M059J (cell line): ENCODE measurements at places on chromosomes 13 and 19. TPM values are rescaled to one million over a fixed set of nuclear protein-coding genes. Genes with fewer than 3 reads are reported as not detected.

- DNase-seq = no peak
Observed at GRCh38 chr19:52274191-52274590, 4.8 kb downstream of the ZNF766 start.

- DNase-seq = no peak
Observed at GRCh38 chr19:6150289-6150688, 14.8 kb downstream of the ACSBG2 start.

GRCh38 chr19:14525729-14526128 lies 3.7 kb upstream of the TECR start:
- no peak for DNase-seq

- no peak for DNase-seq
Observed at GRCh38 chr19:41341669-41342490, 11.8 kb downstream of the TGFB1 start.

GRCh38 chr13:65188721-65189120 lies 2041.4 kb downstream of the PCDH9 start:
- DNase-seq = no peak

DNA sequence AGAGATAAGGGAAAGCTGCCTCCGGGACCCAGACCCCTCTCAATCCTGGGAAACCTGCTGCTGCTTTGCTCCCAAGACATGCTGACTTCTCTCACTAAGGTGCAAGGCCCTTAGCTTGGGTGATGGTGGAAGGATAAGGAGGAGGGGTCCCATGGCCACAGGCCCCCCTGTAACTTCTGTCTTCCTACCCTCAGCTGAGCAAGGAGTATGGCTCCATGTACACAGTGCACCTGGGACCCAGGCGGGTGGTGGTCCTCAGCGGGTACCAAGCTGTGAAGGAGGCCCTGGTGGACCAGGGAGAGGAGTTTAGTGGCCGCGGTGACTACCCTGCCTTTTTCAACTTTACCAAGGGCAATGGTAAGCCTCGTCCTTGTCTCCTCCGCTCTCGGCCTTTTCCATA lies 2.0 kb downstream of the CYP2F1 start:
- DNase-seq = no peak

DNA sequence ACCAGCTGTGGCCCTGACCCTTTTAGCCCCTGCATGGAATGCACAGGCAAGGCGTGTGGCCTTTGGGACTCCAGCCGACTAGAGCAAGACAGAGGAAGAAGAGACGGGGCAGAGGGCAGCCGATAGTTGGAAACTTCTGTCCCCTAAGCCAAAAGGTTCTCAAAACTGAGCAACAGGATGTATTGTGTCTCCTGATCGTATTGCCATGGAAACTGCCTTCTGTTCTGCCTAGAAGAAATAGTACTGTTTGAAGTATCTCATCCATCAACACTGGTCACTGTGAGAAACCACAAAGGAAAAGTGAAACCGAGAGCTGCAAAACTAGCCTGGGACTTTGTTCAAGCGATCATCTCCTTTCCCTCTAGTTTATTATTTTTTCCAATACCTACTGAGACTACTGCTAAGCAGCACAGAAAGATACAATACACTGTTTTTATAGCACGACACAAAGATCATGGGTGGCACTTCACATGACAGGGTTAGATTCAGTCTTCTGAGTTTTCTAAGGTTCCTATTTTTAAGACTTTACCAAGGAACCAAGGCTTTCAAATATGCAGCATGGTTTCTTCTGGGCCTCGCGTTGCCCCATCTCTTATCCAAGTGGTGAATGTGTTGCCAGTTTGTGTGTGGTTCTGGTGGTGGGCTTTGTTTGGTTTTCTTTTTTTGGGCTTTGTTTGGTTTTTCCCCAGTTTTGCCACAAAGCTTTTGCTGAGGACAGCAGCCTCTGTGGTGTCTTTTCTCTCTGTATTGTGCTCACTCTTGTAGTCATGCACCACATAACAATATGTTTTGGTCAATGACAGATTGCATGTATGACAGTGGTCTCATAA lies 49.3 kb upstream of the GPR183 start:
- peak; percentile 96 for DNase-seq

DNA sequence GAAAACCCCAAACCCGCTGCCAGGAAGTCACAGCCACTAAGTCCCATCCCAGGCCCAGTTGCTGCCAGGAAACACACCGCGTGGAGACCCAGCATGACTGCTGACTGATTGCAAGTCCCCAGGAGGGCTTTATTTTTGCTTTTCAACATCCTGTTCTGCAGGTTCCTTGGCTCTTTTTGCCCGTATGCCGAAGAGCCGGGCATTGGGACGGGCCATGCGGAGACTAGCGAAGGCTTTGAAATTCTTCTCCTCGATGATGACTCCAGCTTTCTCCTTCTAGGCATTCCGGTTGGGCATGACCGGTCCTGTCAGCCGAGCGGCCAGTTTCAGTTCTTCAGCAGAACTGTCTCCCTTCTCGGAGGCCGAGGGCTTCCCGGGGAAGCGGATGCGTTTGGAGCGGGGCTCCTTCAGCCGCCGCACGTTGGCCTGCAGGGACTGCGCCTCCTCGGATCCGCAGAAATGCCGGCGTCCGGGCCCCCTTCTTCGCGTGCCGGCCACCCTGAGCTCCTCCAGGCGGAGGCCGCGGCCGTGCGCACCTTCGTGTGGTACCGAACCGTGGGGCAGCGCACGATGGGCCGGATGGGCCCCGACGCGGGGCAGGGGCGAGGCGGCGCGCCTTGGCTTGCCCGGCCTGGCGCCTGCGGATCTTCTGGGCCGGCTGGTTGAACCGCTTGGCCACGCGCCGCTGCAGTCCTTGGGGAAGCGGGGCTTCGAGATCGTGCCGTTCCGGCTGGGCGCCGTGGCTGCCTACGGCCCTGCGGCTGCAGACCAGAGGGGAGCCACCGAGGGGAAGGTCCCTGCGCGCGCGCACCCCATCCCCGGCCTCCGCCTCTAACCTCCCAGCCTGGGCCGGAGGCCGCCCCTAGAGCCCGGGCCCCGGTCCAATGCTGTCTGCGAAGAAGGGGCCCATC lies 15.2 kb downstream of the ZSCAN5C start:
- peak; percentile 5 for DNase-seq

- peak; percentile 76 for DNase-seq
Observed at GRCh38 chr19:40200341-40201099, 9.3 kb downstream of the MAP3K10 start.

- DNase-seq = no peak
Observed at GRCh38 chr13:51697181-51697580, 106.8 kb downstream of the DHRS12 start.

- peak; percentile 89 for DNase-seq
Observed at GRCh38 chr19:41957838-41958366, 1.2 kb downstream of the RABAC1 start.

GRCh38 chr19:1715540-1715939 lies 37.8 kb upstream of the ONECUT3 start:
- no peak for DNase-seq

DNA sequence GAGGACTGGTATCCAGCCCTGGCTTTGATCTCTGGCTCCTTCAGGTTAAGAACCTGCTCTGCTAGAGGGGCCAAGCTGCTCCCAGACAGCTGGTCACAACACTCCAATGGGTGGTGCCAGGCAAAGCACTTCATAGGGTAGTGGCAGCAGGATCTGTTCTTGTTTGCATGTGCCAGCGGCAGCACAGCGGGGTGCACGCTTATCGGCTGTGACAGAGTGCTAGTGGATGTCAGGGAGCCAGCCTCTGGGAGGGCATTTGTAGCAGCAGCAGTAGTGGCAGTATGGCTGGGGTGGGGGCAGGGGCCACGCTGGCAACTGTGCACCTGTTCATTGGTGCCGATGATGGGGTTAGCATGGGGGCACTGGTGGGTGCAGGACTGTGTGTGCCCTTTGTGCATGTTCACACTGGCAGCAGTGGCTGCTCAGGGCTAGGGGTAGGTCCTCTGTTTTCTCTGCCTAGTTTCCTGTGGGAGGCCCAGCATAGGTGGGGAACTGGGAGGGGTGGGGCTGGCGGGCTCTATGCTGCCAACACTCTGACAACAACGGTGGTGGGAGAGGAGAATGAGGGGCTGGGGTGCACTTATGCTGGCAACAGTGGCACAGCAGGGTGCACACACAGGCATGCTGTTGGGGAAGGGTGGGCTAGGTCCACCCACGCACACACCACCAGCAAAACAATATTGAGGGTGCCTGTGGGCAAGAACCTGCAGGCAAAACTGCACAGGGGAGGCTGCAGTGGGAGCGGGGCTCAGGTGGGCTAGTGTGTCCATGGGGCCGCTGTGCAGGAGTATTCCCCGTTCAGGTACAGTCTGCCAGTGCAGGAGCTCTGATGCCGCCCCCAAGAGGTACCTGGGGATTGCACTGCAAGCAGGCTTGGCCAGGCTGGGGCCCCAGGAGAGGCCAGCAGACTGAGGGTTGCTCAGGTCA lies 19.3 kb downstream of the AP1M1 start:
- DNase-seq = no peak

DNA sequence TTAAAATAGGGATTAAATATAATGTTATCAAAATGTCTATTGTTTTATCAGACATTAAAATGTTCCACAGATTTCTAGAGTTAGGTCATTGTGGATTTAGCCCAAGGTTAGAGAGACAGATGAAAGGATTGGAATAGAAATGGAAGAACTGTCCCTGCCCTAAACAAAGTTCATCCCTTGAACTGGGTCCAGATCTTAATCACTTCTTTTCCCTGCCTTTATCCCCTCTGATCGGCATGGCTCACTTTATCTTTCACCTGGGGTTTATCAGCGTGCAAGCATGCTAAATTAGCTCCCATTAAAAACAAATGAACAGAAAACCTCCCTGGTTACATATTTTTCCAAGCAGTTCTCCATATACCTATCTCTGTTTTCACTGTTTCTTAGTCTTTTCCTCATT lies 23.4 kb upstream of the ARGLU1 start:
- no peak for DNase-seq

- DNase-seq = no peak
Observed at GRCh38 chr19:23401086-23401610, 5.9 kb upstream of the ZNF91 start.

- DNase-seq = no peak
Observed at GRCh38 chr19:3985643-3986259, 488 bp upstream of the EEF2 start.

DNA sequence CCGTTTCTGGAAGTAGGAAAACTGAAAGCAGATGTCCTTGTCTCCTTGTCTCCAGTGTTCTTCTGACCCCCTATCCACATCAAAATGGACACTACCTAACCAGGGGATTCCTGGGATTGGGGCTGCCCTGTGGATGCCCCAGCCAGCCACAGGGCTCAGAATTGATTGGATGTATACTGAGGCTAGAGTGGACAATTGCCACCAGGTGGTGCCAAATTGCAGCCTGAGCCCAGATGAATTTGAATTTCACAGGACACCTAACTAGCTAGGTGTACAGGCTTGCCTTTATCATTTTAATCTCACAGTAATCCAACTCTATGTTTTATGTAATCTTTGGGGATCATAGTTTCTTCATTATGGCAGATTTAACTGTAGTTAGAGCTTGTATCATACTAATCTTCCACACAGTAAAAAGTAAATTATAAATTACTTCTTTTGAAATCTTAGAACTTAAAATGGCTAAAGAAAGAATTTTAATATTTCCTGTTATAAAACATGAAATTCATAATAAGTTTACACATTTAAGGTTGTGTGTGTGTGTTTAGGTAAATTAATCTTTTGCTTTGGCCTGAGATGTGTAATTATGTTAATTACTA lies 58.0 kb downstream of the PIBF1 start:
- peak; percentile 39 for DNase-seq

The C5AR1 gene
- 0.05 TPM in 1 of 2 replicates, not detected in the other for total RNA-seq

The ZSCAN4 gene
- not detected in 2 replicates for total RNA-seq

The SLITRK1 gene
- total RNA-seq = 0.02 TPM in 1 of 2 replicates, not detected in the other

The TSSK6 gene
- 0.07 and 2.1 TPM in 2 replicates for total RNA-seq

The PTH2 gene
- total RNA-seq = not detected in 2 replicates

The SOX1 gene
- not detected in 2 replicates for total RNA-seq

The GZMM gene
- total RNA-seq = 0.84 and 1.6 TPM in 2 replicates

The FNDC3A gene
- 36.4 and 48.6 TPM in 2 replicates for total RNA-seq

The ZNF560 gene
- 0.10 and 1.7 TPM in 2 replicates for total RNA-seq

The ZNF816 gene
- 14.9 and 42.1 TPM in 2 replicates for total RNA-seq

The KIR3DL2 gene
- total RNA-seq = not detected in 2 replicates

The PODNL1 gene
- total RNA-seq = 2.8 TPM in 1 of 2 replicates, not detected in the other

The ZNF737 gene
- total RNA-seq = 0.20 and 0.27 TPM in 2 replicates
